ENCODE measurements at places on chromosomes 13 and 19. TPM values are rescaled to one million over a fixed set of nuclear protein-coding genes. Genes with fewer than 3 reads are reported as not detected.

DNA sequence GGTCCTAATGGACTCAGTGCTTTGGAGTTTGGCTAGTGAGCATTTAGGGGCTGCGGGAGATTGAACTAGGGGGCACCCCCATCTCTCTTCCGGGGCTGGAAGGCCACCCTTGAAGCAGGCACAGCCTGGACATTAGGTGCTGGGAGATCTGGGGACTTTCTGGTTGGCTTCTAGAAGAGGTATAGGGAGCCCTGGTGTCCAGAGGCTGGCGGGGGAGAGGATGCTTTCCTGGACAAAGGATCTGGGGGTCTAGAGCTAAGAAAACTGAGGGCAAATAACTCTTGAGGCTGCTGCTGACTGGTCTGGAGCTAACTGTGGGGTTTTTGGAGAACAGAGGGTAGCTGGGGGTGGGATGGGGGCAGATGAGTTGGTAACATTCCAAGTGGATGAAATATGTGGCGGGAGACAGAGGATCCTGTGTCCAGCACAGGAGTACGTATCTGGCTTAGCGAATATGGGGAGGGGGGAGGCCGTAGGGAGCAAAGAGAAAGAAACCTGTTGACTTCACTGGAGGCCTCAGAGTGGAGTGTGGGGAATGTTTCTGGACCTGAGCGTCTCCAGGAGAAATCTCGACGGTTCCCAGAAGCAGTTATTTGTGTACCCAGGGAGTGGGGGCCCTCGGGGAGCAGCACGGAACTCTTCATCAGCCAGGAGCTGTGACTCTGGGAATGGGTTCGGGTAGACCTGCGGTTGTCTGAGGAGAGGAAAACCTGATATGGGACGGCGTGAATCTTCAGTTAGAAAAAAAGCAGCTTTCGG, 1.4 kb downstream of the HNRNPUL1 start:
- peak; percentile 34 for DNase-seq

DNA sequence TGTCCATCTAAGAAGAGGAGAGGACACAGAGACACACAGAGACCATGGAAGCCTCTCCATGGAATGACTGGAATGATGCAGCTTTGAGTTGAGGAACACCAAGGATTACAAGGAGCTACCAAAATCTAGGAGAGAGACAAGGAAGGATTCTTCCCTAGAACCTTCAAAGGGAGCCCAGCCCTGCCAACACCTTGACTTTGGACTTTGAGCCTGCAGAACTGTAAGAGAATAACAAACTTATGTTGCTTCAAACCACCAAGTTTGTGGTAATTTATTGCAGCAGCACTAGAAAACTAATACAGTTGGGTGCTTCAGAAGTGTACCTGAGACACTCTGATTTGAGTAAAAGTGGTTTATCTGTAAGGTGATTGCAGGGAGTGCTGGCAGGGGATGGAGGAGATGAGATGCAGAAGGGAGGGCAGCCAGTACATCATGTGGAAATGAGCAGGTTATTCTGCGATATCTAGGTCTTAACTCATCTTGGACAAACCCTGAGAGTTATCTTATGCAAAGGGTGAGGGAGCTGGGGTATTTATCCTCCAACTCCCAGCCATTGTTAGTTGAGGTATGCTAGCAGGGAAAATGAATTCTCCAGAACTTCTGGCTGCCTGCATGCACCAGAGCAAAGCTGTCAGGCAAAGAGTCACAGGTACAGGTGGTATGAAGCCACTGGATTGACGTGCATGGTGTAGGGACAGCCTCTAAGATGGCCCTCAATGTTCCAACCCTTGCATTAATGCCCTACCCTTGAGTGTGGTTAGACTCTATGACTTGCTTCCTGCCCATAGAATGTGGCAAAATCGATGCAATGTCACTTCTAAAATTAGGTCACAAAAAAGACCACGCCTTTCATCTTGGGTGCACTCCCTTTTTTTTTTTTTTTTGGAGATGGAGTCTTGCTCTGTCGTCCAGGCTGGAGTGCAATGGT, 31.3 kb upstream of the ADGRL1 start:
- no peak for DNase-seq

DNA sequence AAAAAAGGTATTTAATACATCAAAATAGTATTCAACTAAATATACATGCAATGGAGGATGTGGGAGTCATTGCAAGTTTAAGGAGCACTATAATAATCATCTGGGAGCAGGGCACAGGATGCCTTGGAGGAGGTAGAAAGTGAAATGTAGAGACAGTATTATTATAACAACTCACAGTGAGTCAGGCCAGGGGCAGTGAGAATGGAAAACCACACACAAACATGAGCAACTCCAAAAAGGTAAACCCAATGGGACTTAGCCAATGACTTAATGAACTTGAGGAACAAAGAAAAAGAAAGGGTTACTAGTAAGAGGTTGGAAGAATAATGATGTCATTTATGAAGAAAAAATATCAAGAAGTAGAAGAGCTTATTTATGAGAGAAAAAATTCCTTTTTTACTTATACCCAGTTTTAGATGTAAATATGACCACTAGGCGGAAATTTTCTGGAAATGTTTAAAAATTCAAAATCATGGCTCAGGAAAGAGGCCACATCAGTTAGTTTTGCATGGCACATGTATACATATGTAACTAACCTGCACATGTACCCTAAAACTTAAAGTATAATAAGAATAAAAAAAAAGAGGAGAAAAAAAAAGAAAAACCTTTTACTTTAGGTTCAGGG, 389.3 kb downstream of the SUCLA2 start:
- no peak for DNase-seq

GRCh38 chr13:21020176-21020575, 41.2 kb downstream of the LATS2 start:
- DNase-seq, result no peak

DNA sequence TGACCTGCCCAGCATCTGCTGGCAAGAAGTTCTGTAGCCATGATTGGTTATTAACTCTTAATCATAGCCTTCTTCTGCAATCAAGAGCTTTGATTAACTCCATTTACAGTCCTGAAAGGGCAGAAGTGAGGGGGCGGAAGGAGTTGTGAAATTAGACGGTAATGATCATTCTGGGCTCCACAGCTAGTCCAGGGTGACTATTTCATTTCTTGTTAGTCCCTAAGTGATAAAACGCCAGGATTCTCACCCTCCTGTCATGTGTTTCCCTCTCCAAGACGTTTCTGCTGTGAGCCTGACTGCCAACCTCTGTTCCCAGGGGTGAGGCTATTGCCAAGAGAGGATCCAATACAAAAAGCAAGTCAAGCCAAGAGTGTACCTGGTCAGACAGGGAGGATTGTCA, 155.9 kb upstream of the IPO5 start:
- DNase-seq, result no peak

DNA sequence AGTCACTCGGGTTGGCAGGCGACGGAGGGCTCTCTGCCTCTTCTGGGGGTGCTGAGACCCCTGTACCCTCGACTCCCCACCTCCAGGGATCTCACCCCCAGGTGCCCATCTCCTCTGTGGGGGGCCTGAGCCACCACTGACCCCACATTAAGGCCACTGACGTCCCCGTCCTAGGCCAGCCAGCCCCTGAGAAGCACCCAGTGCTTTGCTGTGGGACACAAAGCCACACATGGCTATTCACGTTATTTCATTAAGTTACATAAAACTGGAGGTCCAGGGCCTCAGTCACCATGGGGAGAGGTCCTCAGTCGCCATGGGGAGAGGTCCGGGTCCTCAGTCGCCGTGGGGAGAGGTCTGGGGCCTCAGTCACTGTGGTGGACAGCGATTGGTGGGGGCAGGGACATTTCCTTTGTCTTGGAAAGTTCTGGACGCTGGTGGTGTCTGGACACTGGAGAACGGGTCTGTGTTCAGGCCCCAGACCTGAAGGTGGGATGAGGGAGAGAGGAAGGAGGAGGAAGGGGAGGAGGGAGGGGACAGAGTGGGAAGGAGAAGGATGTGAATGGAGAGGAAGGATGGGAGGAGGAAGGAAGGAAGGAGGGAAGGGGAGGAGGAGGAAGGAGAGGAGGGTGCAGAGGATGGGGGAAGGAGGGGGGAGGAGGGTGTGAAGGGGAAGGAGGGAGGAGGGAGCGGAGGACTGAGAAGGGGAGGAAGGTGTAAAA, 3.9 kb upstream of the EFNA2 start:
- no peak for DNase-seq

- DNase-seq, result no peak
Observed at GRCh38 chr13:45851171-45851921, at the start of gene SIAH3. Gene SIAH3 (minus strand): TSS chr13:45851753. CDS start chr13:45851629, 124 bp downstream.

DNA sequence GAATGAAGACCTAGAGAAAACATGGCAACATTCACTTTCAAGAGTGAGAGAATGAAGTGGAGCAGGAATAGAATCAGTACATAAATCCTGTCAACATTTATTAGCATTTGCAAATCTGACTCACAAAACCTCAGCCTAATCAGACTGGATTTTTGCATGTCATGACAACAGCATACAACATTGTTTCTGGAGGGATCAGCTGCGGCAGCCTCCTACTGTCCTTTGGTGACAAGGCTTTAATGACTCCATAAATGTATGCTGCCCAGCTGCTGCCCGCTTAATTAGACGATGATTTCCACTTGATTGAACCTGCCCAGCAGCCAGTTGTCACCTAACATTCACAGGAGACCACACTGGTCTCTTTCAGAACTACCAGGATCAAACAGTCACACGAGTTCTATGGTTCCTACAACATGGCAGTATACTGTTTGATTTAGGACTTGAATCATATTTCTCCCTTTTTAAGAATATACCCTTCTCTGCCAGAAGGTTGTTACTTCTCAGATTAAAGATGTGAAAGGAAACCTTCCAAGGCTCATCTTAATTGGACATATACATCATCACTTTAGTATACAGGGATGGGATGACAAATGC, 9.3 kb downstream of the EBPL start:
- DNase-seq, result no peak

DNA sequence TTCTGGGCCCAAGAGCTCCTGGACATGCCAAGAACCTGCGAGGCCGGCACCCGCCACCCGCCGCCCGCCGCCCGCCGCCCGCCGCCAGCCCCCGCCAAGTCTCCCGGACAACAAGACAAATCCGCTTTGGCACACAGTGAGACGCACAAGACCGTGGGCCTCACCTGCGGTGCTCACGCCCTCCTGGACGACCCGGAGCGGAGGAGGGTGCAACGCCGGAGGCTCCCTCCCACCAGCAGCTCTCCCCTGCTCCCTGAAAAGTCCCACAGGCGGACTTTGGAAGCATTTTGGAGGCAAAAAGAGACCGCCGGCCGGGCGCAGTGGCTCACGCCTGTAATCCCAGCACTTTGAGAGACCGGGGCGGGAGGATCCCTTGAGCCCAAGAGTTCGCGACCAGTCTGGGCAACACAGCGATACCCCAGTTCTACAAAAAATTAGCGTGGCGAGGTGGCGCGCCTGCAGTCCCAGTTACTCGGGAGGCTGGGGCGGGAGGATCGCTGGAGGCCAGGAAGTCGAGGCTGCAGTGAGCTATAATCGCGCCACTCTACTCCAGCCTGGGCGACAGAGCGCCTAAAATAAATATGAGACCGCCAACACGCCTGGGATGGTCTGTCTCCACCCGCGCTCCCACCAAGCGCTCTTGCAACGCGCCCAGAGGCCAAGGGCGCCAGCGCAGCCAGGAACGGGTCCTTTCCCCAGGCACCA, 783 bp downstream of the RHPN2 start:
- no peak for DNase-seq

GRCh38 chr13:111129465-111130115, 14.5 kb downstream of the ARHGEF7 start:
- no peak for DNase-seq

GRCh38 chr19:4737955-4738600, 14.4 kb upstream of the DPP9 start:
- DNase-seq, result no peak

GRCh38 chr13:23684647-23685046, 114.4 kb downstream of the TNFRSF19 start:
- no peak for DNase-seq

DNA sequence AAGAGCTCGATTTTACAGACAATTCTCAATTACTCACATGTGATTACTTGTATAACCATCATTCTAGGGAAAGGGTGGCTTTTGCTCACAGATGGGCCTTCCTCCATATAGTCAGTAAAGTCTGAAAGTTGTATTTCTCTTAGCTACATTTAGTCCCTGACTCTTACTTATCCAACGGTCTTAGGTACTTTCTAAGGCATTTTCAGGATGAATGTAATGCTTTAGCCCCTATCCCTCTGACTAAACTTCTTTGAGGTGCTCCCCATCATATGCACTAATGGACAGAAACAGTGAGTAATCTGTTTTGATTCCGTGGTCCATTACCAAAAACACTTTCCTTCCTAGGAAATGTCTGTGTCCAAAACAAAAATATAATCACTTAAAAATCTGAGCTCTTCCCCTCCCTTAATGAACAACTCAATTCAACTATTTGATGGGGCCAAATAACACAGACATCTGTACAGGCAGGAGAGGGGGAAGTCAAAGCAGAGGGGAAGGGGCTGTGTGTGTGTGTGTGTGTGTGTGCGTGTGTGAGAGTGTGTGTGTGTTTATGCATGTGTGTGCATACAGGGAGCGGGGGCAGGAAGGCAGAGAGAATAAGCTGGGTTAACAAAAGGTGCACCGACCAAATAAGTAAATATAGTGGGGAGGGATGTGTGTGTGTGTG, 84.9 kb downstream of the USP12 start:
- DNase-seq, result no peak

Gene TSPAN16
- not detected for total RNA-seq

DNA sequence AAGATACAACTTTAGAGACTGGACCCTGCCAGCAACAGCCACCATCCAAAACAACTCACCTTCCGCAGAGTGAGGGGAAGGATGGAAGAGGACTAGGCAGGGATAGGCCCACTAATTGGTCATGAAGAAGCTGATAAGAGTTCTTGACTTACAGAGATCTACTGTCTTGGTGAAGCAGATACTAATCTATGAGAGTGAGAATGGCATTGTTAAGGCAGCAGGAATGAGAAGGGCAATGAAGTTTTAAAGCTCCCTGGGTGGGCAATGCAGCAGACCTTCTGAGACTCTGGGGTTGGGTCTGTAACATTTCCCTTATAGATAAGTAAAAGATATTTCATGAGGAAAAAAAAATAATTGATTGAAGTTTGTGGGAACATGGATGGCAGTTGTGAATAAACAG, 63.7 kb downstream of the KLF12 start:
- DNase-seq, result no peak

Gene AZU1
- total RNA-seq, result not detected

Gene MCEMP1
- not detected for total RNA-seq

Gene IRGC
- not detected for total RNA-seq

- no peak for DNase-seq
Observed at GRCh38 chr13:29509999-29510589, 85.4 kb downstream of the SLC7A1 start.

GRCh38 chr13:87982400-87982799, 311.2 kb downstream of the SLITRK5 start:
- DNase-seq, result no peak

DNA sequence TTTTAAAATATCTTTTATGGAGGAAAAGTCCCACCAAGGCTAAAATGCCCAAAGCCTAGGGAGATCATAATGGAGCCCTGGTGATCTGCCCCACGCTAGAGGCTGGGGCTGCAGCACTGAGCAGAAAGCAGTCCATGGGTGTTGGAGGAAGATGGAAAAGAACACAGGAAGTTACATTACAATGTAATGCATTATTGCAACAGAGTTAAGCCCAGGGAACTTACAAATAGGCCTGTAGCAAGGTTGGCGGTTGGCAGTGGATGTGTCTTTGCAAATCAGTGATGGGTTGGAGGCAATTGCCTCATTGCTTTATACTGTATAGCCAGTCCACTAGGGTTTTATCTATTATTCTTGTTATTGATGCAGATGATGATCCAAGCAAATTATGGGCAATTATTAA, 399.9 kb downstream of the NDFIP2 start:
- DNase-seq, result no peak

Gene TNFSF13B
- total RNA-seq, result 3.6 TPM

Gene CLEC17A
- 0.36 TPM for total RNA-seq

GRCh38 chr19:15633082-15633835, 7.4 kb upstream of the CYP4F3 start:
- no peak for DNase-seq

- no peak for DNase-seq
Observed at GRCh38 chr13:79307433-79307861, 98.6 kb downstream of the RBM26 start.

Gene CGB3
- not detected for total RNA-seq

Data from left colon (tissue), 2 donors.